ENCODE measurements at places on chromosomes 3 and 15.

- no peak for DNase-seq
Observed at GRCh38 chr3:121883507-121883906, 10.7 kb upstream of the SLC15A2 start.

DNA sequence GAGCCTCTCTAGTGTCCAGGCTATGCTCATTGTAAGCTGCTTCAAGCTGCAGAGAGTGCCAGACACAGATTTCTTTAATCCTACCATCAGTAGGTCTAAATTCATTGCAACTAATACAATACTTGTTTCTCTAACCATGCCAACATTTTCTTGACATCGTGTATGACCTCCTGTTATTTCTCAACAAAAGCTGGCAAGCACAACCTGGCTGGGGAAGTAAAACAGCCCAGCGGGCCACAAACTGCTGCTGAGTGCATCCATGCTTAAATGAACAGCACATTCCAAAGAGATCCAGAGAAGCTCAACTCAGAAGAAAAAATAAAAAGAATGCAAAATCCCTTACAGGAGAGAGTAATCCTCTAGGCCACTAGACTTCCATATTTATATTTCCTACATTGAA is 36.5 kb downstream of the GMNC start:
- no peak for DNase-seq

DNA sequence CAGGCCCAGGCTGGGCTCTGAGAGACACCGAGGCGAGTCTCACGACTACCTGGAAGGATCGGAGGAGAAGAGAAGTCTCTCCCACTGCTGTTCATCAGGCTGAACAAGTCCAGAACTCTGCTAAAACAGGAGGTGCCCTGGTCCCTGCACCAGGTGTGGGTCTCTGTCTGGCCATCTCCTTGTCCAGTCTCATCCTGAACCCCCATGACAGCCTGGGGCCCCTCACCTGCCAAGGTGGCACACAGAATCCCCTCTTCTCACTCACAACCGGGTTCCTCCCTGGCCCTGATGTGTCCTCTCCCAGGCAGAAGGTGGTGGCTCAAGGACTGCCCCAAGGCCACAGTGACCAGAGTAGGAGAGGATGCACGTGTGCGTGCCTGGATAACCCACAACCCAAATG is 34.1 kb downstream of the WNT7A start:
- DNase-seq: no peak

- no peak for DNase-seq
Observed at GRCh38 chr15:90563463-90563862, 33.7 kb downstream of the CRTC3 start.

- DNase-seq: no peak
Observed at GRCh38 chr3:48990636-48991469, 812 bp downstream of the P4HTM start.

GRCh38 chr3:184354121-184354728 is 7.2 kb downstream of the CLCN2 start:
- DNase-seq: peak; percentile 55

- DNase-seq: no peak
Observed at GRCh38 chr15:38129531-38130204, 123.0 kb upstream of the SPRED1 start.

- no peak for DNase-seq
Observed at GRCh38 chr15:69467636-69468035, 15.0 kb downstream of the RPLP1 start.

- DNase-seq: no peak
Observed at GRCh38 chr3:21447476-21448151, 303.4 kb downstream of the ZNF385D start.
